Vagina (tissue), 2 donors: ENCODE measurements at places on chromosomes 12 and 14.

DNA sequence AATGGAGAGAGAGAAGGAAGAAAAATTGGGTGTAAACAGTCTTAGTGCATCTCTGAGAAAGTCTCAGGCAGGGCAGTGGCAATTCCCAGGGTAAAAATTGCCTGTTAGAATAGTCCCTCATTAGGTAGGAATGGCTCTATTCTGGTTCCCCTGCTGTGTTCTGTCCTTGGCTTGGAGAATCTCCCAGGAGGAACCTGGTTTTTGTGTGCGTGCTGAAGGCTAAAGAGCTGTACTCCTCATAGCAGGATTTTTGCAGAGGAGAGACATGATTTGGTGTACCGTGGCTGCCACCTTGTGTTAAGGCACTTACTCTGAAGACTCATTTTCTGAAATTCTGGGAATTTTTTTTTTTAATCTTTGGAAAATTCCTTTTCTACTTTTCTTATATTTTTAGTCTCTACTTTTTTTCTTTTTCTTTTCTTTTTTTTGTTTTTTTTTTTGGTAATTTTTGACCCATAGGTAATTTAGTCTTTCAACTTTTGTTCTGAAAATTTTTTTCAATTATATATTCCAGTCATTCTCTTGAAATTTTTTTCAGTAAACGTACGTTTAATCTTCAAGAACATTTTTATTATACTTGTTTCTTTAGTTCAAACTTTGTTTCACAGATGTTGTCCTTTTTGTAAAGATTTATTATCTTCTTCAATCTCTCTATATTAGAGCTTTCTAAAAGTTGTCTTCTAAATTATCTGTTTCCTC lies 63.8 kb downstream of the FBXO33 start:
- no peak for DNase-seq

DNA sequence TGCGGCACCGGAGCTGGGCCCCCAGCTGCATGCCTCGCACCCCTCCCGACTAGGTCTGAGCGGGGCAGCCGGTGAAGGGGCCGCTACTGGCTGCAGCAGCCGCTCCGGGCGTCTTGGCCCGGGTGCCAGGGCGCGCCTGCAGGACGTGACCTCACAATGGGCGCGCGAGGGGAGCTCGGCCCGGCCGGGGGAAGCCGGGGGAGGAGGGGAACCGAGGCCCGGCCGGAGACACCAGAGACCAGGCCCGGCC lies 353 bp downstream of the BAG5 start:
- DNase-seq = no peak

DNA sequence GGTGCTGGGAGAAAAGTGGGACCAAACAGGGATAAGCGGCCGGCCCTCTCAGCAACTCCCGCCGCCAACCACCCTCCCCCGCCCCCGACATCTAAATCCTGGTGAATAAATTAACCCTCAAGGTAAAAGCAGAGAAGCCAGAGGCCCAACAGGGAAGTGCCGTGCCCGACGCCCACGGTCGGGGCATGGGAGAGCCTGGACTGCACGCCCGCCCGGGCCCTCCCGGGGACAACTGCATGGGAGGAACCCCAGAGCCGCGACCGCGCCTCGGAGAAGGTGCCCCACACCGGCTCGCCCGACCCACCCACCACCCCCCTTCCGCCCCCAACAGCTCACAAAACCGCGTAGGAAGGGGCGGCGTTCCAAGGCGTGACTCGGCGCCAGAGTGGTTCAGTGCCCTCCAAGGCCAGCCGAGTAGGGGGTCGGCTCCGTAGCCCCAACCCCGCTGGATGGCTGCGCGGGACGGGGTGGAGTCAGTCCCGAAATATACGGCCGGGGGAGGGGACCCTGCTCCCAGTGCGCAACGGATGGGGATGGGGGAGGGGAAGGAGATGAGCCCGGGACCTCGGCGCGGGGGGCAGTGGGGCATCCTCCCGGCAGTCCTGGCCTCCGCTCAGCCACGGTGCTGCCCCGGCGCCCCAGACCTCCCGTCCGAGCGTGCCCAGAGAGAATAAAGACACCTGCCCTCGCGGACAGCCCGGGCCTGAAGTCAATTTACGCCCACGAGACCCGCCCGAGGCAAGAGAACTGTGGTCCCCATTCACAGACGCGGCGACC lies 732 bp downstream of the SLC25A29 start:
- no peak for DNase-seq

DNA sequence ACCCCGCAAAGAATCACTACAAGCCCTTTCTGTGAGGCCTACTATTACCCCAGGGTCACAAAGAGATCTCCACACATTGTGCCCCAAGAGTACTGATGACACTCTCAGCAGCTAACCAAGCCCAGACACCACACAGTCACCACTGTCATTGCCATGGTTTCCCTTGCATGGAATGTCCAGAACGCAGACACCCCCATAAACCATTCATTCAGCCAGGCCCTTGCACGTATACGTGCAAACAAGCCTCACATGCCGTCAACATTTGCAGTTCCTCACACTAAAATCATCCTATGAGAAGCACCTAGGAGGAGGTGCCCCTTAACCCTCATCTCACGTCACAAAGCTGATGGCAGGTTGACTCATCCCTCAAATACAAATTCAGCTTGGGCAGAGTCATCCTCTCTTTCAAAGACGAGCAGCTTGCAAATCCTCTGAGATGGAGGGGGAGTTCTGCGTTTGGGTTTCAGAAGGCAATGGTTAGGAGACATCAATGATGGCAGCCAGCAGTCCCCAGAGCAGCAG lies 17.1 kb upstream of the KRT77 start:
- DNase-seq = no peak

- no peak for DNase-seq
These were observed 911.8 kb downstream of the FSCB start for GRCh38 chr14:43595096-43595772.

DNA sequence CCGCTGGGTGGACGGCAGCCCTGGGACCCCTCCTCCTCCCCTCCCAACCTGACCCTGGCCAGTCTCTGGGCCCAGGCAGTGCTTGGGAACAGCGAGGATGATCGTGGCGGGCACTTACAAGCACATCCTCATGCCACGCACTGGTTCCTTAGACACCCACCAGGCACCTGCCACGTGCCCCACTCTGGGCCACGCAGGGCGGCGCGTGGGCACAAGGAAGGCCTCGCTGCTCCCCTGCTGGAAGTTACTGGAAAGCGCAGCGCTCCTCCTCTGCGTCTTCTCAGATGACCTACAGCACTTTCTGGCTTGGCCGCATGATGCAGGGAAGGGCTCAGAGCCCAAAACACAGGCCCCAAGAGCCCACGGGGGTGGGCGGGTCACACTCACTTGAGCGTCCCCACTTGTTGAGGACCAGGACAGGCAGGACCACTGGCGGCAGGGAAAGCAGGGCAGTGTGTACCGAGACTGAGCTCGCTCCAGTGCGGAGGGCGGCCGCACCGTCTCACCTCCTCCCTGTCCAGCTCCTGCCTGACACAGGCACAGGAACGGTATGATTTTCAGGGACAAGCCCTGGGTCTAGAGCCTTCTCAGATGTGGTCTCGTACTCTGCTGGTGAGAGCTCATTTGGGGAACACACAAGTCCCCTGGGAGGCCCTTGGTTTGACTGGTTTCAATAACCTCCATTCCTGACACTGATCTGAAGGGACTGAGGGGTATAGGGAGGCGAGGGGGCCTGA lies 128.3 kb upstream of the EVL start:
- no peak for DNase-seq
